Cardiac fibroblast (primary cell): ENCODE measurements at places on chromosomes 13 and 19.

DNA sequence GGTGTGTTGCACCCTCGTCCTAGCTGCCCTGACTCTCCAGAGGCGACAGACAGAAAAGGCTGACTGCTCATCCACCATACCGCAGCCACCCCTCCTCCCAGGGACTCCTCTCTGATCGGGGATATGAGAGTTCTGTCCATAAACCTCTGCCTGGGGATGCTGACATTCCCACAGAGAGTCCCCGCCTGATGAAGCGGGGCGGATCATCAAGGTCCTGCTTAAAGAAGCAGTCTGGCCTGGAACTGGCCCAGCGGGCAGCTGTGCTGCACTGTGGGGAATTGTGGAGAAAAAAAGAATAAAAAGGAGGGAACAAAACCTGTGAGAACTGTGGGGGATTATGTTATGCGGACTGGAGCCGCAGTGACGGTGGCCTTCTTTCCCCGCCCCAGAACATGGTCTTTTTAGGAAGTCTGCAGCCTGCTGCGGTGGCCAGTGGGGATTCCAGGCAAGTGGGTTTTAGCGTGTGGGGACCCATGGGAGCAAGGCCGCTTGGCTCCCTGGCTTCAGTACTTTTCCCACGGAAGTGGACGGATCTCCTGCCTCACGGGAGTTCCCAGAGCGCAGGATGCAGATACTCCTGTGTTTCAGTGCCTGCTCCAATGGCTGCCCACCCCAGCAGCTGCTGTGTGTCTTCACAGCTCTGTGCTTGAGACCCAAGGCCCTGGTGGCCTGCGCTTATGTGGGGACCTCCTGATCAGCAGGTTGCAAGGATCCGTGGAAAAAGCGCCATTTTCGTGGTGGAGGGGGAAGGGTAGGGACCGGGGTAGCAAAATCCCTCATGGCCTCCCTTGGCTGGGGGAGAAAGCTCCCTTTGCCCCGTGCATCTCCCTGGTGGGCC, 1456.2 kb upstream of the SLC10A2 start:
- no peak for DNase-seq

- no peak for DNase-seq
These were observed 44.9 kb downstream of the RCBTB2 start for GRCh38 chr13:48487968-48488367.

GRCh38 chr19:29324291-29324680, 111.3 kb upstream of the UQCRFS1 start:
- no peak for DNase-seq

GRCh38 chr19:29499921-29500590, 25.7 kb upstream of the VSTM2B start:
- no peak for DNase-seq

DNA sequence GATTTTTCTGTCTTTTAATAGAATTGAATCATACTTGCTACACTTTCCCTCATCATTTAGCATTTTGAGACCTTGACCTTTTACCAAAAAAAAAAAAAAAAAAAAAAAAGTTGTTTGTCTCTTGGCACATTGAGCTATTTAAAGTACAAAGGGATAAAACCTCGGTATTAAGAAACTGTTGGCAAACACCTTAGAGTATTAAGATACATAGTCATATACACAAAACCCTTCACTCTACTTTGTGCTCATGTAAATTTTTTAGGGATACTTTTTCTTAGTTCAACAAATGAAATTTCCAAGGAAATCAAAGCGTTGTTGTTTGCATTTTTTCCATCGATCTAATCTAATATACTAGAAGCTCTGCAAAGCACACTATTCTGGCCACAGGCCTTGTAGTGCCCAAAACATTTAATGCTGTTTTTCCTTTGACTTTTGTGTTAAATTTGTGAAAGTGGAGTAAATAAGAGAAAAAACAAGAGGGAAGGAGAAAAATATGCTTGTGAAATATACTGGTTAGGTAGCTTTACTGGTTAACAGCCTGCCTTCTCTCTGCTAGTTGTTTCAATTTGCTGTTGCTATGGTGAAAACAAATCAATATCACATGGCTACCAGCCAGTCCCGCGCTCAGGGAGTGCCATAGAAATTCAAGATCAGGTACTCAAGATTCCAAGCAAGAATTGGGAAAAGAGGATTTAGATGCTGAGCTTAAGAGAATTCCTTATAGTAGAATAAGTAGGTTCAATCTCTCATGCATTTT, 2.6 kb downstream of the MBNL2 start:
- peak; percentile 79 for DNase-seq

- no peak for DNase-seq
These were observed 494.9 kb downstream of the GPC6 start for GRCh38 chr13:93721483-93721882.

- DNase-seq = no peak
These were observed 11.6 kb upstream of the NAA16 start for GRCh38 chr13:41299316-41300094.

- DNase-seq = no peak
These were observed 4.3 kb downstream of the OR7A5 start for GRCh38 chr19:14830702-14831101.

GRCh38 chr13:21013682-21014038, 47.7 kb downstream of the LATS2 start:
- DNase-seq = no peak

DNA sequence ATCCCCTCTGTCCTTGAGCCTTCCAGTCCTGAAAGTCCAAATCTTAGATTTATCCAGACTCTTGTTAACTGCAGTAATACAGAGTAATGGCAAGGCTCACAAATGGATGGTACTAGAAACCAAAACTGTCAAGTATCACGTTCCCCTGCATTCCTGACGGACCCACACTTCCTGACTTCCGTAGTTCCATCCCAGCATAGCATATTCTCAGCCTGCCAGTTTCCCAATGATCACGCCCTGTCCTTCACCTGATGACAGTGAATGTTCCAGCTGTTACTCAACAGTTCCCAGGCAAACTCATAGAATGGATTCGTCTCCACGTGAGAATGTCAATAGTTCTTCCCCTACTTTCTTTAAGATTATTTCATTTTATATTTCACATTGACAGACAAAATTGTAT, 33.6 kb downstream of the SLC7A1 start:
- DNase-seq = no peak

DNA sequence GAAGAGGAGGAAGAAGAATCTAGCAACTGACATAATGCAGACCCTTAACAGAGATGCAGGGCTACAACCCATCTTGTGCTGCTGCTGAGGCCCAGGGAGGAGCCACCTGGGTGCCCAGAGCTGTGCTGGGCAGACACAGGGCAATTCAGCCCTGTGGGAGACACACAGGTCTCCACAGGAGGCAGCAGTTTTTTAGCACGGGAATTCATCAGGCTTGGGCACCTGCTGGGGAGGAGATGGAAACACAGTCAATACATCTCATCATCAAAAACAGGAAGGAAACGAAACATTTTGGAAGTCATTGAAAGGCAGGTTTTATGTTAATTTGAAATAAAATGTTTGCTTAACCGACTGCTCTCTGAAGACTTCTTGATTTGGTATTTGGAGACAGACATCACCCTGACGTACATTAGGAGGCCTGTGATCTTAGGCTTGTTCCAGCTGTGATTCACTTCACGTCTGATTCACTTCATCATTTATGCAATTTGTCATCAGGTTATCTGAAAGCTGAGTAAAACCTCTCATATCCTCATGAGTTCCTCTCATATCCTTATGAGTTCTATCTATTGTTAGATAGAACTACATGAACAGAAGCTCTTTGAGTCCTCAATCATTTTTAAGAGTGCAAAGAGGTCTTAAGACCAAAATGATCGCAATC, 77.4 kb downstream of the CYSLTR2 start:
- DNase-seq = peak; percentile 69

- DNase-seq = no peak
These were observed 12.7 kb downstream of the EGLN2 start for GRCh38 chr19:40811478-40812341.
